ENCODE measurements at places on chromosomes 1 and 21.

DNA sequence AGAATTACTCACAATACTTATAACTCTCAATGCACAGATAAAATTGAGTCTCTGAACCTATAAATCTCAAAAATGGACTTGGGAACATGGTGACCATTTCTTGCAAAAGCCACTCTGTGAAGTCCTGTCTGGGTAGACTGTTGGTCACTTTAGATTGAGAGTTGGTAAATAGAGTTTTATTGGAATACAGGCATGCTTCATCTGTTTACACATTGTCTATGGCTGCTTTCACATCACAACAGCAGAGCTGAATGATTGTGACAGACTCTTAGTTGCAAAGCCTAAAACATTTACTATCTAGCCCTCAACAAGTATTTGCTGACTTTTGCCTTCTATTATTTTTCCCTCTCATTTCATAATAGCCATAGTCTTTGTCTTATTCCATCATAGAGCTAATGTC is 24.1 kb upstream of the ASPM start:
- no peak for DNase-seq

- DNase-seq, result no peak
These were observed 481 bp upstream of the SLAMF1 start for GRCh38 chr1:160647329-160647720.

- DNase-seq, result no peak
These were observed 301 bp upstream of the NUDT17 start for GRCh38 chr1:145845144-145845513.

DNA sequence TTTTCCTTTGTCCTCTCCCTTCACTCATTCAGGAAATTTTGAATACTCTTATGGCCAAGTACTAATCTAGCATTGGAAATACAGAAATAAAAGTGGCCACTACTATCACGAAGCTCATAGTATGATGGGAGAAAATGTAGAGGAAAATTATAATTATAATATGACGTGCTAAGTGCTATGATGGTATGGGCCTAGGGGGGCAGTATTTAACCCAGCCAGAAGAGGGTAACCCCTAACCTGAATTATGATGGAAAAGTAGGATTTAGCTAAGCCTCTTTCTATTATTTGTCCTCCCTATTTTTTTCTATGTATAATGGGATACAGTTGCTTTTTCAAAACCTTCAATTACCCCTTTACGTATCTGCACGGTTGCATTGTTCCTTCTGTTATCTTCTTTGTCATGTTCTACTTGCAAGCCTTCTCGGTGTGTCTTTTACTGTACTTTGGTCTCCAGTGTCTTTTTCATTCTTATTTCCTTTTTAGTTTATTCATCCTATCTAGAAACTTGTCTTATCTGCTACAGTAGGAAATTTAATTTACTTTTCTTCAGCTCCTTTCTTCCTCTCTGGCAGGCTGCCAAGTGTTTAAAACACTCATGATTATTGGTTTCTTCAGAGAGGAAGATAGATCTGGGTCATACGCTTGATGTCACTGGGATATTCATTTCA is 88.8 kb upstream of the GPR52 start:
- no peak for DNase-seq

GRCh38 chr1:201719812-201720521 is 109.0 kb upstream of the IPO9 start:
- peak; percentile 99 for DNase-seq

GRCh38 chr1:34356853-34357252 is 180.1 kb downstream of the C1orf94 start:
- DNase-seq, result no peak
